ENCODE measurements at places on chromosomes 11 and 22.

DNA sequence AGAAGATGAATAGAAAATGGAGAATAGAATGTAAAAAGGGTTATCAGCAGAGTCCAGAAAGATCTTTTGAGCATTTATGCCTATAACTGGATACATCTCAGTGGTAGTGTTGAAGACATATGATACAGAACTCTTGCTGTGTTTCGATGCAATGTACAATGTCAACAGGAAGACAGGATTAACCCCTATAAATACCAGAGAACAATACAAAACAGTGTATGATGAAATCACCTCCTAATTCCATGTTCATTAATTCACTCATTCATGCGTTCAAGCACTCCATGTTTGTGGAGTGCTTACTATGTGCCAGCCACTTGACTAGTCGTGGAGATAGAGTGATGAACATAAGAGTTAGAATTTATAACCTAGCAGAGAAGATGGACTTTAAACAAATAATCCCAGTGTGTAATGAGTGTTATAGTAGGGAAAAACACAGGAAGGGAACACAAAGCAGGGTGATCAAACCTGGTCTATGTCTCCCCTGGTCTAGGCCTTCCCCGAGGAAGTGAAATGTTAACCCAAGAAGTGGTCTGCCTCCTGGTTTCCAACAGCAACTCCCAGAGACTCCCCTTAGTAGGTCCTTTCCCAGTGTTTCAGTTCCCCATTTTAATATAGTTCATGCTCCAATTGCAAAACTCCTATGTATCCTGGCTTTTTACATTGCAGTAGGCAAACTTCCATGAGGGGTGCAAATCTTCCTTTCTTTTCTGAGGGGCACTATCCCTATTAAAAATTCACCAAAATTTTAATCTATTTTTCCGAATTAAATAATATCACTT lies 9.1 kb upstream of the SESN3 start:
- no peak for DNase-seq

DNA sequence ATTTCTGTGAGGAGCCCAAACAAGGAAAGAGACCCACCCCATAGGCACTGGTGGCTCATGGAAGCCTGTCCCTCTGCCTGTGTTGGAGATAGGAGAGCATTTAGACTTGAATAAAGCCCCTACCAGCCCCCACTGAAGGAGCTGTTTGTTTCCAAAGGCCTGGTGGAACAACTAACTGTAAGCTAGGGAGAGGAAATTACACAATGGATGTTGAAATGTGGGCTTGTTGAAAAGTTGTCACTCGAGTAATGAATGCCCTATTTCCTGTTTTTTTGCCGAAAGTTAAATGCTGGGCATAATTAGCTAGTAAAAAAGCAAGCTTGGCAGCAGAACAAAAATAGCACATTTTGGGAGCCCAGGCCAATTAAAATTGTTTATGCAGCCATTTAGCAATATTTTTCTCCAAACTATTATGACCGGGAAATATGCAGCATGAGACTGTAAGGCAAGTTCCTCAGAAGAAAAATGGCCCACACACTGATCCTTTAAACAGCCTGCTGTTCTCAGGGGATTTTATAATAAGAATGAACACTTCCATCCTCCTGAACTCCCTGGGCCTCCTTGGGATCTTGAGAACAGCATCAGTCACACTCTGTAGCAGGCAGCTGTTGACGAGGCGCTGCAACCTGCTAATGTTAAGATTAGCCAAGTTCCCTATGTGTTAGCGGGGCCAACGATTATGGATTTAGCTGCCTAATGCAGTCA lies 38.6 kb upstream of the LMO2 start:
- peak; percentile 52 for DNase-seq

DNA sequence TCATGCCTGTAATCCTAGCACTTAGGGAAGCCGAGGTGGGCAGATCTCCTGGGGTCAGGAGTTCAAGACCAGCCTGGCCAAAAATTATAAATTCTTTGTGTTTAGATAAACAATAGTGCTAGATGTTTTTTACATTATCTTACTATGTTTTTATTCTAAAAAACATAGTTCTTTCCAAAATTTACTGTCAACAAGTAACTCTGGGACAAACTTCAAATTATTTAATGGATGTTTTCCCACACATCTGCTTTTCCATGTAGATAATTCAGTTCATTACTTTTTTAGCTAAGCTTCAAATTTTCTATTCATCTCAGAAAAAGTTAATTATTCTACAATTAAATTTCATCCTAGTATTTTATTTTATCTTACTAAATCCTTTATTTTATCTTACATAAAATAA lies 596.2 kb upstream of the LRRC4C start:
- DNase-seq, result no peak

GRCh38 chr11:96238563-96239135 lies 104.3 kb downstream of the MAML2 start:
- peak; percentile 36 for DNase-seq

DNA sequence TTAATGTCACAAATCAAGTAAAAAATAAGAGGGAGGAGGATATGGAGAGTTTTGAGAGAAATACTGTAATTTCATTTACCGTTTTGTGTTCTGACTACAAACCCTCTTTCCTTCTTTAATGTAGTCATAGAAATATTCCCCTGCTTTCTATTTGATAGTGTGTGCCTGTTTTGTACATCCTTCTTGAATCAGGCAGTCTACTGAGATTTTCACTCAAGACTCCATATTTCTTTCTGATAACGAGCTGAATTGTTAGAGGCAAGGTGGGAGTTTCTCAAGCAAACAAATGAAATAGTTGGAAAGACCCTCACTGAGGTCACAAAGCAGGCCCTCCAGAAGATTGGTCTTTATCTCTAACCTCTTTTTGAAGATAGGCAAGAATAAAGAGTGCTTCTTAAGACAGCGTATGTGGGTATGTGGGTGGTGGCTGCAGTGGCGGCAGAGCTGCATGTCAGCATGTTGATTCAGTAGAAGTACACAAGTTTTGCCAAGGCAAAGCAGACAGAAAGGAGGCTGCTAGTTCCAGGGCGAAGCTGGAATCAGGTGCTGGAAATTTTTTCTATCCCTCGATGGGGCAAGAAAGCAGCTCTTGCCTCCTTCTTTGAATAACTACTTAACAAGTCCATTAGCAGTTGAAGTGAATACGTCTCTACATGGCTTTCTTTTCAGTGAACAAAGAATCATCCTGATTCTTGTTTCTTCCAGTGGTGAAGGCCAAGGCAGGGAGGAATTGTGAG lies 164.2 kb downstream of the FAM76B start:
- DNase-seq, result no peak

GRCh38 chr11:120208777-120209176 lies 2.1 kb upstream of the OAF start:
- DNase-seq, result no peak

DNA sequence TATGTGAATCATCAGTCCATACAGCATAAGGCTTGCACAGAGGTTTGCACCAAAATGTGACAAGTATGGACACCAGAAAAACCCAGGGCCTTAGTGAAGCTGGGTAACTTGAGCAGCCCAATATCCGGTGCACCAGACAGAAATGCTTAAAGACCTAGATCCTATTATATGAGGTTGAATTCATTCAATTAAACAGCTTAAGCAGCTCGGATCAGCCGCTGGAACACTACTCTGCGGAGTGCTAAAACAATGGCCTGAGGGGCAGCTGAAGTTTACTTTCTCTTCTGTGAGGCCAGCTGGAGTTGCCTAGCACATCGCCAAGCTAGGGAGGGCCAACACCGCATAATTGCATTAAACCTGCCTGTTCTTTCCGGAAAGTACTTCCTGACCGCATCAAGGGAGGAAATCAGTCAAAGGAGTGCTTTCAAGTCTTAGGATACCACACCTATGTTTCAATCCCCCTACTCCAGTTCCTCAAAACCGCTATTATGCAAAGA lies 17.0 kb upstream of the FAM181B start:
- no peak for DNase-seq

GRCh38 chr11:17558025-17558780 lies 11.1 kb downstream of the OTOG start:
- no peak for DNase-seq

GRCh38 chr22:36911887-36912661 lies 1.4 kb upstream of the CSF2RB start:
- DNase-seq, result no peak

DNA sequence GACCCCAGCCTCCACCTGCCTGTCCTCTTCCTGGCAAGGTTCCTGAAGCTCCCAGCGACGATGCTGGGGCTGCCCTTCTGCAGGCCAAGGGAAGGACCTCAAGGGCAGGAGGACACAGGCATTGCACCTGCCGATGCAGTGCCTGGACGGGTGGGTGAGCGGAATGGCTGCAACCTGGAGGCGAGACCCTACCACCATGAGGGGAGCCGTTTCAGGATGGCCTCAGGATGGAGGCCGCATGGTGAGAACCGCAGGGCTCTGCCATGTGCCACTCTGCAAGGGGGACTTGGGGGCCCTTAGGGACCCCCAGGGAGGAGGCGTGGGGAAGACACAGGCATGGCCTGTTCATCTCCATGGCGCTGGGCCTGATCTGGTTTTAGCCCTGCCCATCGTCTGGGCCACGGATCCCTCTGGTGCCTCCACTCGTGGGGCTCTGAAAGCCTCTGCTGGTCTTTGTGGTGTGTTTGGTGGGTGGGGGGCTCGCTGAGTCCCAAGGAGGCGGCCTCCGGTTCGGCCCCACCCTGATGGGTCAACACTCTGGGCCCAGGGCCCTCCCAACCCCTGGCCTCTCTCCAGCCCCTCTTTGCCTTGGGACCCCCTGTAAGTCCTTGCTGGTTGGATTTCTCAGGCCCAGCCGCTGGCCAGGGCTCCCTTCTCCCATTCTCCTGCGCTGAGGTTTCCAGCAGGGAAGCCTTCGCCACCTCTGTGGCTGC lies 1.3 kb upstream of the LSP1 start:
- DNase-seq, result no peak

DNA sequence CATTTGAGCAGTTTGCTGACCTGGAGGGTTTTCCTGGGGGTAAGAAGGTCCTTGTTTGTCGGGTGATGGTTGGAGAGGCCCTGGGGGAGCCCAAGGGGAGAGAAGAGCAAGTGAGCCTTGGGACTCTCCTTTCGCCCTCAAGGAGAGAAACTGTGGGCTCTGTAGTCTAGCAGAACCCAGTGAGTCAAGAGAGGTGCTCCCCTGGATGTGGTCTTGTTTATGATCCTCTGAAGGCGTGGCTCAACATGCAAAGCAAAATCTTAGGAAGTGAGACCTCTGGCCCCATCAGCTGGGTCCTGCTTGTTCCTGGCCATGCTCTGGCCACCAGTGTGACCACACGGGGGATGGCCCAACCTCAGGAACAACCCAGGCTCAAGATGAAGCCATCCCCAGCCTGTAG lies 66.5 kb upstream of the ALX4 start:
- no peak for DNase-seq

DNA sequence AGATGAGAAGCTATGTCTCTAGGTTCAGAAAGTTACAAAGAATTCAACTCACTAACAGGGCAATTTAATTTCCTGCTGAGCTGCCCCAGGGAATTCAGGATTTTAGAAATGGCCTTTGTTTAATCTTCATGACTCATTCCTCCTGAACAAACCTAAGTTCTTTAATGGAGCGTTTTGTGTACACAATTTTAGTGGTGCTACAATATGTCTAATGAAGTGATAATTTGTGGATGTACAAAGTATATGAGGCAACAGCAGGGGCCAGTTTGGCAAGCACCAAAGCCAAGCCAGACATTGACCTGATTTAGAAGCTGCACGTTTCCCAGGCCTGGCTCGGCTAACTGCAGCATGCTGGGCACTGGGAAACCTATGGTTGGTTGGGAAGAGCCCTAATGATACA lies 34.4 kb upstream of the HEPHL1 start:
- no peak for DNase-seq

- no peak for DNase-seq
These were observed at the start of gene MAPK11 for GRCh38 chr22:50269970-50270665. MAPK11 (minus strand) TSS chr22:50270380; CDS start chr22:50270292, 88 bp downstream.

GRCh38 chr11:130473056-130473794 lies 24.8 kb downstream of the ADAMTS15 start:
- no peak for DNase-seq

DNA sequence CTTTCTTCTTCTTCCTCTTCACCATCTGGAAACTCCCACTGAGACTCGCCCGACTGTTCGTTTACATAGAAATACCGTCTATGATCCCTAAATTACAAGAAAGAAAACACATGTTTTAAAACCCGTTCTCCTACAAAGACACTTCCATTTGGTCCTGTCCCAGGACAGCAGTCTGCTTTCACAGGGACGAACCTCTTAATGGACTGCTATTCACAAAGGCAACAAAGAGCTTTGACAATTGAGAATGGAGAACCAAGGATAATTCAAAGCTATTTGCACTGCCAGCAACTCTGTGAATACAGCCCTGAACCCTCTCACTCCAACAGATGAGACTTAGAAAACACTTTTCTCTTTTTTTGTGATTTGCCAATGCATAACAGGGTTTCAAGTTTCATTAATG lies 16.3 kb upstream of the AGBL2 start:
- no peak for DNase-seq

DNA sequence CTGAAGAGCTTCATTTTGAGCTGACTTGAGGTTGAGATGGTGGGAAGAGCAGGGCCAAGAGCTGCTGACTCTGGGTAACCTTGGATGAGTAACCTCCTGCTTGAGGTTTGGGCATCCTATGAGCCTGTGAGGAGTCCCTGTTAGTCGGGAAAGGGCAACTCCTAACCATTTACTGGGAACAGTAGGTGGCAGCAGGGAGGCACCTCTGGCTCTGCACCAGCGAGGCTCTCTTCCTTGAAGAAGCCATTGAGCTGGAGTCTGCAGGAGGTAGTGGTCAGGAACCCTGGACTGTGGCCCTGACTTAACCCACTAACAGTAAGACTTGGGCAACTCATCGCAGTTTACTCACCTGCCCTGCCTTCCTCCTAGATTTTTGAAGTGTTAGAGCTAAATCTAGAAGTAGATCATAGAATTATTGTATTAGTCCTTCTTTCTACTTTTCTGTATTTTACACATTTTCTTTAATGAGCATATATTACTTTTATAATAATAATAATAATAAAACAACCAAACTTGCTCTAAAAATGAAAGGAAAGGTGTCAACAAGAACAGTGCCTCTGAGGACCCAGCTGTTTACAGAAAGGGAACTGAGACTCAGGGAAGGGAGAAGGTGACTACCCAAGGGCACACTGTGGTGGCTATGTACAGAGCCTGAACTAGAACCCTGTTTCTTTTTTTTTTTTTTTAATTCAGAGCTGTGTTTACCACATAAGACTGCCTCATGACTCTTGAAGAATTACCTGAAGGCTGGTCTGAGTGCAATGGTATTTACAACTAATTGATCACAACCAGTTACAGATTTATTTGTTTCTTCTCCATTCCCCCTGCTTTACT lies 47.5 kb downstream of the MEI1 start:
- DNase-seq, result peak; percentile 83

- DNase-seq, result no peak
These were observed 14.0 kb downstream of the RAC2 start for GRCh38 chr22:37229805-37230672.

GRCh38 chr11:62444236-62444833 lies 25.5 kb downstream of the SCGB1A1 start:
- DNase-seq, result peak; percentile 47

DNA sequence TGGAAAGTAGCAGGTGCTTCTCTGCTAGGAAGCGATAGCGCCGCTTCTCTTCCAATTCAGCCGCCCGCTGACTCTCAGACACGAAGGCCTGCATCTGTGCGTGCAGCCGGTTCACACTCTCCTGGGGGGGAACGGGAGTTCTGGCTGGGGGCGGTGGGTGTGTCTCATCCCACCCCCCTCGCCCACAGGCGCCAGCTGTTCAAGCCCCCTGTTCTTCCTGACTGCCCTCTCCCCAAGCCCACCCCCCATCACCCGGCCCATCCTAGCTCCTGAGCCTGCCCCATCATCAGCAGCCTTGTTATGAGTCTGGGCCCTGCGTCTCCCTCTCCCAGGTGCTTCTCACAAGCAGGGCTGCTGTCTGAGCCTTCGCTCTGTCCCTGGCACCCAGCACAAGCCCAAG lies 13.1 kb upstream of the SLC16A8 start:
- DNase-seq, result no peak
